ENCODE measurements at places on chromosomes 16 and 17. TPM values are rescaled to one million over a fixed set of nuclear protein-coding genes. Genes with fewer than 3 reads are reported as not detected.

The CETP gene
- total RNA-seq = not detected

The MBTD1 gene
- total RNA-seq = 8.0 TPM

The PYDC1 gene
- total RNA-seq = not detected

The METTL2A gene
- 25.4 TPM for total RNA-seq

The CHRNE gene
- 0.64 TPM for total RNA-seq

The FA2H gene
- 1.9 TPM for total RNA-seq

The TEKT1 gene
- total RNA-seq = not detected

The TEFM gene
- 5.5 TPM for total RNA-seq

The NPIPA8 gene
- 0.48 TPM for total RNA-seq

The C16orf86 gene
- 0.85 TPM for total RNA-seq

The CTCF gene
- total RNA-seq = 18.5 TPM

The RAB11FIP4 gene
- total RNA-seq = 10.6 TPM

The ZNF286A gene
- 33.7 TPM for total RNA-seq

Measured in tracheal epithelial cell (primary cell).